ENCODE measurements at places on chromosomes 4 and X.

- no peak for DNase-seq
Measured at GRCh38 chrX:155070663-155070974, 317 bp downstream of the CMC4 start.

DNA sequence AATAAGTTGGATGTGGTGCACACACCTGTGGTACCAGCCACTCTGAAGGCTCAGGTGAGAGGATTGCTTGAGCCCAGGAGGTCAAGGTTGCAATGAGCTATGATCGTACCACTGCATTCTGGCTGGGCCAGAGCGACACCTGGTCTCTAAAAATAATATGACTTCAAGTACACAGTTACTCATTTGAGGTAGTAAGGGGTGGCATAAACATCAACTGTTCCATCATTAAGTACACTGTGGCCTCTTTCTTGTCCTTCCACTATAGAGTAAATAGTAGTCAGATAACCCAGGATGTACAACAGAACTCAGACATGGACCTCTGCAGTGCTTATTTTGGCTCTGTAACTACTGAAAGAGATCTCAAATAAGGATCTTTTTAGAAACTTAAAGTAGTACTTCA lies 10.6 kb downstream of the FAM9B start:
- DNase-seq, result no peak

- peak; percentile 7 for DNase-seq
Measured at GRCh38 chr4:146522869-146523205, 1.1 kb upstream of the SLC10A7 start.

GRCh38 chr4:55498051-55498450 lies 48.7 kb downstream of the CLOCK start:
- DNase-seq, result no peak

GRCh38 chr4:950136-951020 lies 18.1 kb downstream of the TMEM175 start:
- no peak for DNase-seq

- DNase-seq, result no peak
Measured at GRCh38 chr4:145075742-145076468, 22.1 kb downstream of the ANAPC10 start.

GRCh38 chr4:81971061-81971460 lies 402.7 kb downstream of the HNRNPD start:
- DNase-seq, result no peak

GRCh38 chrX:140354431-140355120 lies 150.3 kb downstream of the SOX3 start:
- DNase-seq, result no peak

GRCh38 chrX:109393859-109394258 lies 88.0 kb downstream of the GUCY2F start:
- DNase-seq, result no peak

DNA sequence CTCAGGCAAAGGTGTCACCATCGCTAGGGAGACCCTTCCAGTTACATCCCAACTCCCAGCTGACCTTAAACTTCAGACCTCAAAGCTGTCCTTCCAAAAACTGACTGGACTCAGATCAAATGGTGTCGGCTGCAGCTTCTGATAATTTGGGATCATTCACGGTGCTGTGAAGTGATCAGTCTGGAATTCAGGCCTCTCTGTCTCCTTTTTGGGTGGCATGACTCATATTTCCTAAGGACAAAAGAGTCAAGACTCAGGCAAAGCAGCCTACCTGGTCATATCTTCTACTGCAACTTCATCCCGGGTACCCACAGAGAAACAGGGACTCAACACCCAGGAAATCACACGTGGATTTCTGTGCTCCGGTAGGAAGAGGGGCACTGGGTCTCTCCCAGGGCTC lies 87.6 kb downstream of the SORCS2 start:
- DNase-seq, result no peak

DNA sequence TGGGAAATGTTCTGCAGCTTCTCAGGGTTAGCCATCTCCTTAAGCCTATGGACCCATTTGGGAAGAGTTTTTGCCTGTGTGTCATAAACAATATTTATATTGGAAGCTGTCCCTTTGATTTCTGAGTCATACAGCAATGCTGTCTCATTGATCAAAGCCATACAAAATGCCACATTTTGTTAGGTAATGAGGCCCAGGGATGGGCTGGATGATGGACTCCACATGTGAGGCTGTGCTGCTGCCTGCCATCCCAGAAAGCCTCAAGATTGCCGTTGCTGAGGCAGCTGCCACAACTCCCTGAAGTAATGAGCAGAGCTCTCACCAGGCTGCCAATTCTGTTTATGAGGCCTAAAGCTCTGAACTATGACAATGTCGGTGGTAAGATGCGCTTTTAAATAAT lies 12.2 kb upstream of the GJB1 start:
- no peak for DNase-seq

DNA sequence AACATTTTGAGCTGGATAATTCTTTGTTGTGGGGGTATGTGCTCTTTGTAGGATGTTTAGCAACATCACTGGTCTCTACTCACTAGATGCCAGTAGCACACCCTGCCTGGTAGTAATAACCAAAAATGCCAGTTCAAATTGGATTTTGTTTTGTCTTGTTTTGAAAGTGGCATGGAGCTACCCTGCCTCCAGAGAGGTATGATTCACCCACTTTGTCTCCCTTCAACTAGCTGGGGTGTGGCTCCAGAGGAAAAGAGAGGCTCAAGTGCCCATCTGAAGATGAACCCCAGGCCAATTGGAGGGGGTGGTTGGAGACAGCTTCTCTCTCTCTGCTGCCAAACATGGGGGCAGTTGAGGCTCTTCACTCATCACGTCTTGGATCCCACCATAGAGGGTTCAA lies 34.5 kb downstream of the NIPAL1 start:
- DNase-seq, result no peak

DNA sequence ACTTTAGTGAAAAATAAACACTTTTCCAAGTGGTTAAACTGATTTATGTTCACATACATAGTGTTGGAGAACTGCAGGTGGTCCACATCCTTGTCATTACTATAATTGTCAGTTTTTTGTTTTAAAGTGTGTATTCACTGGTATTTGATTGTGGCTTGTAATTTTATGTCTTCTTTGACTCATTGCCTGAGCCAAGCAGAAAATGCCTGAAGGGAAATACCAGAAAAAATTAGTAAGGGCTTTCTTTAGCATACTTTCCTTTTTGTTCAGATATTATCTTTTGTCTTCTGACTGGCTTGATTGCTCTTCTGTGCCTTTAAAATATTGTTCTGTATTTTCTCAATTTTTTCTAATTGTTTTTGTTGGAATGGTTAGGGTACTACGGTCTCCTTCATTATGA lies 981.3 kb downstream of the C4orf33 start:
- peak; percentile 15 for DNase-seq

DNA sequence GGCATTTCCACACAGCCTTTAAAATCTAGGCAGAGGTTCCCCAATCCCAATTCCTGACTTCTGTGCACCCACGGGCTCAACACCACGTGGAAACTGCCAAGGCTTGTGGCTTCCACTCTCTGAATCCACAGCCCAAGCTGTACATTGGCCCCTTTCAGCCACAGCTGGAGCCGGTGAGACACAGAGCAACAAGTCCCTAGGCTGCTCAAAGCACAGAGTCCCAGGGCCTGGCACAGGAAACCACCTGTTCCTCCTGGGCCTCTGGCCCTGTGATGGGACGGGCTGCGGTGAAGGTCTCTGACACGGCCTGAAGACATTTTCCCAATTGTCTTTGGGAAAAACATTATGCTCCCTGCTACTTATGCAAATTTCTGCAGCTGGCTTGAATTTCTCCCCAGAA lies 500.0 kb downstream of the FSTL5 start:
- DNase-seq, result no peak

DNA sequence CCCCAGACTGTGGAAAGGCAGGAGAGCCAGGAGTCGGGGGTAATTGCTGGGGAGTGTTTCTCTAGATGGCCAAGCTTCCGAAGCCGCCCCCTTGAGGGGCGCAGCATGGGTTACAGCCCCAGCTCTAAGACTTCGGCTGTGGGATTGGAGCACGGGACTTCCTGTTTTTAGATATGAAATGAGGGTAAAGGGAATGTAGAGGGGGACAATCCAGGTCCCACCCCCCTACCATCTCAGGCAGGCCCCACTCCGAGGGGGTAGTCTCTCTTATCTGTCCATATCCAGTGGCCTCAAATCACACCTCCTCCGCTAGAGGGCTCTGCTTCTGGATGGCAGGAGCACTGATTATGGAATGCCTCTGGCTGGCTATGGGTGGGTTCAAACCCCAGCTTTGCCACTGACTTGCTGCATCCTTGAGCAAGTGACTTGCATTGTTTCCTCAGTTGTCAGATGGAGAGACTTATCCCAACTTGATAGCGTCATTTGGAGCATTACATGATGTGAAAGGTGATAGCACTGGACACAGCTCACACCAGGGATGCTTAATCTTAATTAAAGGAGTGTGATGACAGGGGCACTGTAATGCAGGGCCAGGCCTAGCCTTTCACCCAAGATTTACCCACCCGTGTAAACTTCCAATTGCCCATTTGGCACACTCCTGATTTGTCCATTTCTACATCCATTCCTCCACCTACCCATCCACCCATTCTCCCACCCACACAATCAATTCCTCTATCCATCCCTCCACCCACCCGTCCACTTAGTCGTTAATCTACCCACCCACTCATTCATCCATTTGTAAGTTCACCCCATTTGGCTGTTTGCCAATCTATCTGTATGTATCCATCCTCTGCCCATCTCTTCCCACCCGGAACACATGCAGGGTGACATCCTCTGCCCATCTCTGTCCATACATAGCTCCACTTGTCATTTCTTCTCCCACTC lies 848 bp upstream of the KCND1 start:
- peak; percentile 33 for DNase-seq

DNA sequence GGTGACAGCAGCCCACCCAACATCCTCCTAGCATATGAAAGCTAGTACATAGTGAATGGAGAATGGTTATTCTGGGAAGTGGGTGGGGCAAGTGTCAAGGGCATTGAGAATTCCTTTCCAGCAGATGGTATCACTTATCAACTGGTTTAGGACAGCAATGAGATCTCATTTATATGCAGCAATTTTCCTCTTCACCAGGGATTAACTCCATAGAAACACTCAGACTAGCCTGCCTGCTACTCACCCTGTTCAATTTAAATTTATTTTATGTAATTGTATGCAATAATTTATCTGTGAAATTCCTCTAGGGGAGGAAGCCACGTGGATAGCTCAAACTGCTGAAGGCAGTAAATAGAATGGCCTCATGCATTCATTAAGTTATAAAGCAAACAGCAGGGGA lies 101.6 kb upstream of the MID1IP1 start:
- no peak for DNase-seq

DNA sequence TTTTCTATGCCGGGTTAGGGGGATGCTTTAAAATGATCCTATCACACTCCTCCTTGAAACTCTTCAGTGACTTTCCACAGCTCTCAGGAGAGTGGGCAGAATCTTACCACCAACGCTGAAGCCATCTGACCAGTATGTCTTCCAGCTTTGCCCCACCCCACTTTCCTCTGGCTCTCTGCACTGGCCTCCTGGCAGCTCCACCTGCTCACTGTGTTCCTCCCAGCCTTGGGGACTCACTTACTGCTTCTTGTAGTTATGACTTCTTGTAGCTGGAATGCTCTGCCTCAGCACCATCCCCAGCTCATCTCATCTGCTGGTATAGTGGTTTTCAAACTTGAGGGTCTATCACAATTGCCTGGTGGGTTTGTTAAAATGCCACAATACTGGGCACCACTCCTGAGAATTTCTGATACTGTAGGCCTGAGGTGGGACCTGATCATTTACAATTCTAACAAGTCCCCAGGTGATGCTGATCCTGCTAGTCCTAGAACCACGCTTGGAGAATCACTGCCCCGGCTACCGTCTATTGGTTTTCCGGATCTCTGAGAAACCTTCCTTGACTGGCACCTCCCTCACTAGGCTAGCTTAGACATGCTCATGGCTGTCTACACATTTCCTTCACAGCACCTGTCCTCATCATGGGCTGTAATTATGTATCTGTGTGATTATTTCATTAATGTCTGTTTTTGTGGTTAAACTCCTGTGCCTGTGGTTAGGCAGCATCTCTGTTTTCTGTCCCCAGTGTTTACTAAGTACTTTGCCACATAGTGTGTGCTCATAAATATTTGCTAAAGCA lies 152.2 kb downstream of the MGST2 start:
- no peak for DNase-seq

- no peak for DNase-seq
Measured at GRCh38 chr4:104394406-104395167, 100.1 kb downstream of the CXXC4 start.

GRCh38 chrX:9476810-9477575 lies 12.1 kb downstream of the TBL1X start:
- no peak for DNase-seq

- peak; percentile 82 for DNase-seq
Measured at GRCh38 chr4:62899646-62900364, 1509.4 kb downstream of the TECRL start.

GRCh38 chrX:40968180-40968579 lies 117.1 kb upstream of the USP9X start:
- no peak for DNase-seq

DNA sequence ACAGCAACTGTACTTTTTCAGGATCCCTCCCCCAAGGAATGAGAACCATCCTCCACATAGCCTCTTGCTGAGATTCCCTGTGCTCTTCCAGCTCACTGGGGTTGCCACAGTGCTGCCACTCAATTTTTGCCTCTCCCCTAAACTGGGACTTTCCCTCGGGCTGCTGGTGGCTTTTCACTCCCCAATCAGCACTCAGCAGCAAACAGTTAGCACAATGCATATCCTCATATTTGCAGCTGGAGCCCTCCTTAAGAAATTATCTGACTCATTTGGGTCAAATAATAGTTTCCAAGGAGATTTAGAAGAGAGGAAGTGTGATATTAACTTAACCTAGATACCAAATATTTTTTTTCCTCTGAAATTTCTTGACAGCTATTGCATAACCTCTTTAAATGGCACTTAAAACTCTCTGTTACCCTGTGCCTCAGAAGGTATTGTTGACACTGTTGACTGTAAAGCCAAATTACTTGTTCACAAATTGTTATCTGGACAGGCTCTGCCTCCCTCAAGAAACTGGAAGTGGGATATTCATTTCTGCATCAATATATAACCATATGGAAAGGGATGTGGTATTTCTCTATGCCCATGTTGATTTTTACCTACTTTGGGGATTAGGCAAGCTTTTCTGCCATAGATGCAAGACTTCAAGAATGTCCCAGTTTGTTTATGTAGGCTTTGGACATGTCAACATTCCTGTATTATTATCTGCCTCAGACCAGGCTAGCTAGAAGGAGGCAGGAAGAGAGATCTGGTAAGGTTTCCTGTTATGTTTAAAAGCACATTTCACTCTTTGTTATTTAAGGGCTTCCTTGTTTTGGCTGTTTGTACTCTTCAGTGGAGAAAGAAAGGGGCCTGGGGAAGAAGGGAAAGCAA lies 58.0 kb downstream of the SEPTIN11 start:
- peak; percentile 61 for DNase-seq

DNA sequence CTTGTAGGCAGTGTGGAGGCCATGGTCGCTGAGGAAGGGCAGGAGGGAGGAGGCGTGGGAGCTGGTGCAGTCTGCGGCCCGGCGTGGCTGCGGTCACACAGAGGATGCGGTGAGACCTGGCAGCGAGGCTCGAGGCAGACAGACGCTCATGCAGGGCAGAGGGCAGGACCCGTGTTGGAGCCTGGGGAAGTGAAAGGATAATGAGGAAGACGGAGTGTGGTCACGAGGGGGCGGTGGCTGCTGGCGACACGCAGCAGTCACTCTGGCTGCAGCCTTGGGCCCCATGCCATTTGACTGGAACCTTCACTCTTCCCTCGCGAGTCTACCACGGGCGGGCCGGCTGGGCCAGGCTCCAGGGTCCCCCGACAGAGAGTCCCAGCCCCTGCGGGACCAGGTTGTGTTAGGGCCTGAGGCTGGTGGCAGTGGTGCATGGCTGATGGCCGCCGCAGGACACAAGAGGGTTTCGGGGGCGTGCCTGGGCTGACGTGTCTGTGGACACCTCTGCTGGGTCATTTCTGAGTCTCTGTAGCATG lies 68.8 kb upstream of the HGFAC start:
- no peak for DNase-seq

Data from foreskin melanocyte (primary cell).